Activated CD4-positive, alpha-beta T cell treated with anti-CD3 and anti-CD28 coated beads, Interleukin-2, amount 10 ng/mL, durations not matched to agents 24 days and 14 days (primary cell): ENCODE measurements at places on chromosomes 5 and 9. TPM values are rescaled to one million over a fixed set of nuclear protein-coding genes. Genes with fewer than 3 reads are reported as not detected.

GRCh38 chr9:61667559-61668121, 477.8 kb downstream of the SPATA31A7 start:
- DNase-seq: no peak

- no peak for DNase-seq
These were observed 212.0 kb downstream of the ADAMTS12 start for GRCh38 chr5:33679791-33680190.

DNA sequence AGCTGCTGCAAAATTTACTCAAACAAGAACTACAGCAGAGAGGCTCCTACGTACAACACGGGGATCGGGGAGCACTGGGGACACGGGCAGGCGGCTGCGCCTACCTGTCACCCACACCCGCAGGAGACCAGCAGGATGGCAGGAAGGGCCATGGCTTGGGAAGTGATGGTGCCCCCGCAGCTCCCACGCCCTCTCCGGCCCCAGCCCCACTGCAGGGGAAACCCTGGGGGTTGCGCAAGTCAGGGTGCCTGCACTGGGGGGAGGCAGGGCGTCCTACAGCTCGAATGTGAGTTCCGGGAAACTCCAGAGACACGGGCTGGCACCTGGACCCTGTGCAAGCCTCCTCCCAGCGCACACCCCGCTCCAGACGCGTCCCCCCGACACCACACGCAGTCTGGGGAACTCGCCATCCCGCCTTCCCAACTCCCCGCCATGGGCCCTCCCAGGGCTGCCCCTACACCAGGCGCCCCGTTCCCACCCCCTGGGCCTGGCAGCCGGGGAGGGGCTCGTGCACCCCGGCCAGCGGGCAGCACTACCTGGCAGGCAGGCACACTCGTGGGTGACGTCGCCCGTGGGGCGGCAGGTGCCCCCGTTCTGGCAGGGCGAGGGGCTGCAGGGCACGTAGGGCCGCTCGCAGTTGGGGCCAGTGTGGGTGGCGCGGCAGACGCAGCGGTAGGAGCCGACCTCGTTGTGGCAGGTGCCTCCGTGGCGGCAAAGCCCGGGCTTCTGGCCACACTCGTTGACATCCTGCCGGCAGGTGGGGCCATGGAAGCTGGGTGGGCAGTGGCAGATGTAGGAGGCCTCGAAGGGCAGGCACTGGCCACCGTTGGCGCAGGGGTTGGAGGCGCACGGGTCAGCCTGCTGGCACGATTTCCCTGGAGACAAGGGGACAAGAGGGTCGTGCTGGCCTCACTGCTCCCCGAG, 23.3 kb downstream of the NOTCH1 start:
- no peak for DNase-seq

The ATG10 gene
- 5.8 and 5.9 TPM in 2 replicates for total RNA-seq

DNA sequence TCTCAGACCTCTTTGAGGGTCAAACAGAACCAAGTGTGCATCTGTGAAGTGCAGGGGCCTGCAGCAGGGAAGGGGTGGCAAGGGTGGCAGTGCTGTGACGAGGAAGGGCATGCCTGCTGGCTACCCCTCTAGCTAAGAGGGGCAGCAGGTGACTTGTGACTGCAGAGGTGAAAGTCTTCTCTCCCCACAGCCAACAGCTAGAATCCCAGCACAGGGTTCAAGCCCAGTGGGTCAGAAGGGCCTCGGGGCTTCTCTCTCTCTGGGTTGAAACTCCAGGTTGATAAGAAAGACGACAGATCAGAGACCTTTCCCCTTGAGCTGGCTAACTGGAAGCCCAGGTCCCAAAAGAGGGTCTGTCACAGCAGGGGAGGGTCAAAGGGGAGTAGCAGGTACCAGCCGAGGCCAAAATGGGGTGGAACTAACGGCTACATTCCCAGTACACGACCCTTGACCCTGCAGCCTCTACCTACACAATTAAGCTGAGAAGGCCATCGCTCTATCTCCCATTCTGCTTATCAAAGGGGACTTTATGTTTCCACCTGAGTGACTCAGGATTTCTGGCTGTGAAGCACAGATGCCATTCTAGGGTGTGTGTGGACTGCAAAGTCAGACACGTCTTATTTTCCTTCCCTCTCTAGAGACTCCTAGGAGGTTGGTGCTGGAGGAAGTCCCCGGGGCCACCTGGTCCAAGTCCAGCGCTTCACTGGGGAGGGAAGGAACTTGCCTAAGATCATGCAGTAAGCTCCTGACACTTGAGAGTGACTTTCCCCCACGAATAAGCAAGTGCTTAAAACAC, 14.6 kb downstream of the ANKS6 start:
- no peak for DNase-seq

- no peak for DNase-seq
These were observed 139.6 kb downstream of the SMARCA2 start for GRCh38 chr9:2154731-2155130.

- DNase-seq: no peak
These were observed 32.9 kb upstream of the PSD2 start for GRCh38 chr5:139762615-139763170.

The CAVIN4 gene
- total RNA-seq: 0.19 and 0.21 TPM in 2 replicates

- no peak for DNase-seq
These were observed 35.7 kb downstream of the NSD1 start for GRCh38 chr5:177169271-177169670.

GRCh38 chr5:87150630-87151029, 117.1 kb upstream of the RASA1 start:
- DNase-seq: no peak

- no peak for DNase-seq
These were observed 206.0 kb upstream of the TLX3 start for GRCh38 chr5:171102877-171103610.

The CDC20B gene
- not detected in 2 replicates for total RNA-seq

The PCDHA9 gene
- not detected in 2 replicates for total RNA-seq

The FBP2 gene
- not detected in 2 replicates for total RNA-seq

DNA sequence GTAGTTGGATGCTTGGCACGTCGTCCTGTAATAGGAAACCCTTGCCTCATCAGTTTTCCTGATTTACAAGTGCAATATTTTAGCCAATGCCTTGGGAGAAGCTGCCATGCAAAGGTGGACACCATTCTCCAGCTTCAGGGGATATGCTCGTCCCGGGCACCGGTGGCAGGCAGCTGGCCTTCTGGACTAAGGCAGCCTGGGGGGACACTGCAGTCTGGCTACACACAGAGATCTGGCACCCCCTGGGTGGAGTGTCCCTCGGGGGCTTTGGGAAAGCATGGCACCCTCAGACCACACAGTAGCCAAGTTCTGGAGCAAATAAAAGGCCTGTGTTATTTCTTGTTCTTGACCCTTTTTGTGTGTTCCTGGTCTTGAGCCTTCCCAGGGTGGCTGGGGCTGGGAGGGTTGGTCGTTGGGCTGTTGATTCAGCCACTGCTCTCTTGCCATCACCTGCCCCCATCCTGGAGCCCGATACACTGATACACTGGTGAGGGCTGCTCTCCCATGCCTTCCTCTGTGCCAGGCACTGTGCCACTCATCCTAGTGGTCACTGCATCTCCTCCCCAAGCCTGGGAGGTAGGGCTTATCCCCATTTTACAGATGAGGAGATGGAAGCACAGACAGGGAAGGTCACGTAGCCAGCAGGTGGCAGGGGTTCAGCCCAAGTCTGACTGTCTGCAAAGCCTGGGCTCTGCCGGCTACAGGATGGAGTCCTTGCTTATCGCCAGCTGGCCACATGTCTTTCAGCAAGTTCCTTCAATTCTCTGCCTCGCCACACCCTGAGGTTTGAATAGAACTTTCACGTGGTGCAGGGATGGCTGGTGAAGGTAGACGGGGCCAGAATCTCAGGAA, 134.1 kb downstream of the RGS3 start:
- DNase-seq: no peak

- DNase-seq: no peak
These were observed 141.9 kb upstream of the EFNA5 start for GRCh38 chr5:107812570-107813141.

GRCh38 chr5:42721484-42721883, 35.1 kb upstream of the CCDC152 start:
- no peak for DNase-seq

The BTNL9 gene
- 0.23 TPM in 1 of 2 replicates, not detected in the other for total RNA-seq

The FAM170A gene
- total RNA-seq: not detected in 2 replicates

- no peak for DNase-seq
These were observed 113.3 kb downstream of the FGF10 start for GRCh38 chr5:44275908-44276307.

- no peak for DNase-seq
These were observed 17.0 kb downstream of the DMAC1 start for GRCh38 chr9:7782400-7783120.

DNA sequence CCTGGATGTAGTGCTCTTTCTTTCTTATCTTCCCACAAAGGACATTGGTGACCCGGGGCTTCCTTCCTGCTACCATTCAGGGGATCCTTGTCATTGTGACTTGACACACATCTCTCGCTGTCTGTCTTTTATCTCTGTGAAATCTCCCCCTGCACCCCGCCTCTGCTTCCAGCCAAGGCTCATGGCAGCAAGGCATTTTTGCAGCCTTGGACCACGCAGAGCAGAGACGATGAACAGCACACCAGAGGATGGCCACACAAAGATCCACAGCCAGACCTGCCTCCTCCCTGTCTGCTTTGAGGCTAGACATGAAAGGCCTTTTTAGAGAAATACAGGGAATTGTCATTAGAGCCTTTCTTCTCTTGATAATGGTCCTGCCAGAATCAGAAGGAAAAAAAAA, 549.1 kb downstream of the CDK5RAP2 start:
- DNase-seq: no peak

GRCh38 chr9:6787793-6788161, 30.0 kb downstream of the KDM4C start:
- DNase-seq: no peak

DNA sequence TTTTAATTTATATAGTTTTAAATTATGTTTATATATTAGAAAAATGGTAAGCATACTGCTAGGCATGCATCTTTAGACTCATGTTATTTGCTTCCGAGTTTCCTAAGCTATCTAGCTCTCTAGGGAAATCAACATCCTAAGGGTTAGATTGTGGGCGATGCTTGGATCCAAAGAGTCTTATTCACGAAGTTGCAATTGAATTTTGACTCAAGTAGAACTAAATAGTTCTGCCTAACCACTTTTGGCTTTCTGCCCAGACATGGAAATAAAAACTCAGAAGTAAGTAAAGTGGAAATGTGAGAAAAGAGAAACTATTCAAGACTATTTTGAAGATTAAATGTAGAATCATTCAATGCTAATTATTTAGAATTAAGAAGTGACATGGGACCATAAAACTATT, 440.4 kb downstream of the CDH18 start:
- no peak for DNase-seq
